CD4-positive, alpha-beta T cell treated with Interleukin-12 subunit alpha and Interleukin-12 subunit beta, for 1 hour (primary cell): ENCODE measurements at places on chromosomes 5 and 9.

DNA sequence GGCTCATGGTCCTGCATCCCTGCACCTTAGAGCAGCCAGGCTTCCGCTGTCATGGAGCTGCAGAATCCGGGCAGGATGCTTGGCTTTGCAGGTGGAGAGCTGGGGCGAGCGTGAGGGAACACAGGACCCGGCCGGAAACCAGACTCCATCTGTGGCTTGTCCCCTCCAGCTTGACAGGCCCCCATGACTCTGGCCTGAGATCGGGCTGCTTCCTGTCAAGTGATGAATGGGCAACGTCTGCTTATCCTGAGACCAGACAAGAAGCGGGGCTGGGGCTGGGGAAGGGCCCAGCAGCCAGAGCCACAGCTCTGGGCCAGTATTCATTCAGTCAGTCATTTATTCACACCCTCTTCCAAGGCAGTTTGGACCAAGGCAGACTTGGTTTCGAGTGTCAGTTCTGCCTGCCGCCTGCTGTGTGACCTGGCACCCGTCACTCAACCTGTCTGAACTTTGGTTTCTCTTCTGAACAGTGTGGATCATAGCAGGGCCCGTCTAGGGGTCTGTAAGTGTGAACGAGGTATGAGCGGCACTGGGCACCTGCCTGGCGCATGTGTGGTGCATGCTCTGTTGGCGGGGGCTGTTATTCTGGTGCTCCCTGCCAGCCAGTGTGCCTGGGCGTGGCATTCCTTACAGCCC, 37.5 kb downstream of the NEK6 start:
- DNase-seq: no peak

DNA sequence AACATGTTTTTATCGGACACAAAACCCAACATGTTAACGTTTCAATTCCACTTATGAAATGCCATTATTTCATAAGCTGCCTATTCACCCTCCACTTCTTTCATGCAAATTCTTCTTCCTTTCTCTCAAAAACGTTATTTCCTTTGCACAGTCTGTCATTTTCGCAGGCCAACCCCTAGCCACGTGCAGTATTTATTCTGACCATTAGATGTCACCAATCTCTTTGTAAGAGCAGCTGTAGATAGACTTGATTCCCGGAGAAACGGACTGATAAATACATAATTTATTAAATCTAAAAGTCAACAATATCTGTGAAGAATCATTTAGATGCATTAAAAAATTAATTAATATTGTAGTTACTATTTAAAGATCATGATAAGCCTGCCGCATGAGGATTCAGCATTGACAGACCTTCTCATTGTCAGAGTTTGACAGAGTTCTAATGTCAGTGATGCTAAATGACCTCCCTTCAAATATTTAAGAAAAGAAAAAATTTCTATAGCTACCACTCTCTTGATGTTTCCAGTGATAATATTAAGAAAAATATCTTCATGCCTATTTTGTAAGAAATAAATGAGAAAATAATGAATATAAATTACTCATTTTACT, 933.6 kb downstream of the CDH12 start:
- DNase-seq: no peak

GRCh38 chr5:14062178-14062577, 81.0 kb upstream of the TRIO start:
- DNase-seq: no peak

- DNase-seq: no peak
Measured at GRCh38 chr5:142813220-142813619, 43.0 kb downstream of the ARHGAP26 start.

GRCh38 chr5:138722544-138723177, 30.6 kb upstream of the CTNNA1 start:
- no peak for DNase-seq

- no peak for DNase-seq
Measured at GRCh38 chr9:81317223-81317622, 372.1 kb downstream of the TLE1 start.

DNA sequence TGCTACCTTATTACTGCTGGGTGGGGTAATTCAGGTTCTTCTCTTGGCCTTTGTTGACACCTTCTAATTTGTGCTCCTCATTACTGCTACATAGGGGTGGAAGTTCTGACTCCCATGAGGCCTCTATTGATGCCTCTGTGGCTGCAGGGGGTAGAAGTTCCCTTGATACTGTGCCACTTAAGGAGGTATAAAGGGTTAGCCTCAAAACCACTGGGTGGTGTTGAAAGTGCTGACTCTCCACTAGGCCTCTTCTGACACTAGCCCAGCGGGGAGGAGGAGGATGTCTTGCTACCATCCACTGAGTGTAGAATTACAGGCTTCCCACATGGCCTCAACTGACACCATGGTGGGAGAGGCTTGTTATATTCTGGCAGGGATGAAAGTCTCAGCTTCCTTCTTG, 36.7 kb upstream of the CCDC112 start:
- no peak for DNase-seq

- no peak for DNase-seq
Measured at GRCh38 chr9:5783982-5784381, 48.9 kb downstream of the ERMP1 start.

- DNase-seq: no peak
Measured at GRCh38 chr9:107269254-107269653, 13.8 kb upstream of the RAD23B start.

DNA sequence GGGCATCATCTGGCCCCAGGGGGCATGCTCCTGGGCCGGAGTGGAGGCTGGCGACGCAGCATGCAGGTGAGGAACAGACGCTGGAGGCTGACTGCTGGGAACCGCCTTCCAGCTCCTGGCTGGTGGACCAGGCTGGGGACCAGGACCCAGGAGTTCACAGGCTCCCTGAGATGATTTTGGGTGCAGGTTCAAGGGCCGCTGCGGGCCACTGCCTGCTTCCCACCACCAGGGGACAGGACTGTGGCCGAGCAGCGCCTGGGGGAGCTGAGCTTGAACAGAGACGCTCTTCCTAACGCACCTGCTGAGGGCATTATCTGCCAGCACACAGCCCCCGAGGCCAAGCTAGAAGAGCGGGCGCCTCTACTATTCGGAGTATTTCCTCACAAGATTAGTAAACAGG, 132.1 kb upstream of the RAPGEF1 start:
- DNase-seq: no peak

DNA sequence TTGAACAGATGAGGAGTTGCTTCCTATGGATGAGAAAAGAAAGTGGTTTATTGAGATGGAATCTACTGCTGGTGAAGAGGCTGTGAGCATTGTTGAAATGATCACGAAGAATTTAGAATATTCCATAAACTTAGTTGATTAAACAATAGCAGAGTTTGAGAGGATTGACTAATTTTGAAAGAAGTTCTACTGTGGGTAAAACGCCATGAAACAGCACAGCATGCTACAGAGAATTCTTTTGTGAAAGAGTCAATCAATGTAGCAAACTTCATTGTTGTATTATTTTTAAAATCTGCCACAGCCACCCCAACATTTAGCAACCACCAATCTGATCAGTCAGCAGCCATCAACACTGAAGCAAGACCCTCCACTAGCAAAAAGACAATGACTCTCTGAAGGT, 309.1 kb downstream of the SPOCK1 start:
- no peak for DNase-seq

- no peak for DNase-seq
Measured at GRCh38 chr5:176610435-176610773, 448 bp upstream of the GPRIN1 start.

DNA sequence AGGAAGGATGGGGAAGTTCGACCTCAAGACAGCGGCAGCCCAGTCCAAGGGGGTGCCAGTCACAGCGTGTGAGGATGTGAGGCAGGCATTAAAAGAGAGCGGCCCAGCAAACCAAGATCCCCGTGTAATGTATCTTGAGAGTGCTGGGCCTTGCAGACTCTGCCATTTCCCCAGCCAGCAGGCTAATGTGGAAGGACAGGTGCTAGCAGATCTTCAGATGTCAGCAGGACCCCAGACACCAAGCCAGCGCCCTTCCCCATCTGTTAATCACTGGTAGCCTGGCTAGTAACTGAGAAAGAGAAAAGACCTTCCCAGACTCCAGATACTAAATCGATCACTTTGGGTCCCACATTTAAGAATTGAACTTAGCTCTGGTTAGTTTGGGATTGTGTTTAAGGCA, 62.2 kb downstream of the NTRK2 start:
- DNase-seq: no peak

DNA sequence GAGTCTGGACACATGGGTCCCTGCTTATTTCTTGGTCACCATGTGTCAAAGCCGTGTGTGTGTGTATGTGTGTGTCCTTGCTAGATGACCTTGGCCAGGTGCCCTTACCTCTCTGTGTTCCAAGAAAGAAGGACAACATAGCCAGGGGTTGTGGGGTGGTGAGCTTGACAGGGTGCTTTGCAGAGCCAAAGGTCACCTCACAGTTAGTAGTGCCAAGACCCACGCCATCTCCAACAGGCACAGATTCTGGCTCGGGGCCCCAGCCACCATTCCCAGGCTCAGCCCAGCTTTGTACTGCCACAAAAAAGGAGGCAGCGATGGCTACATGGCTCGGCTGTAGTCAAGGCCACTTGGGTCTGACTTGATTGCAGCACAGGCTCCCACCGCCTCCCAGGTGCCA, 39.5 kb downstream of the CXXC5 start:
- no peak for DNase-seq

- DNase-seq: no peak
Measured at GRCh38 chr5:179776411-179776938, 17.3 kb upstream of the LTC4S start.

- no peak for DNase-seq
Measured at GRCh38 chr9:135147474-135147805, 60.0 kb downstream of the OLFM1 start.

GRCh38 chr5:150111122-150111521, 24.8 kb upstream of the CSF1R start:
- DNase-seq: no peak

DNA sequence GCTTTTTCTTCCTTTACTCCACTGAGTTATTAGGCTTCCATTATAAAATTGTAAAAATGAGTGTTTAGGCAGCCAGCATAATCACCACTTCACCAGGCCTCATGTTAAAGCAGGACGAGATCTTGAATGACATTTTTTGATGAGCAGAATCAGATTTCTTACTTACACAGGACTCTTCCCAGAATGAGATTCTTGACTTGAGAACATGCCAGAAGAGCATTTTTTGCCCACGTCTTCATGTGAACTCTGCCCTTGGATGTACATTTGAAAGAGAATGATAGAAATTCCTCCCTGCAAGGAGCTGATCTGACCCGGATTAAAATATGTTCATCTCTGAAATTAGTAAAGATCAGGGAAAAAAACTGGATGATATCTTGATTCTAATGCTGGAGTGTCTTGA, 212.1 kb upstream of the ADRA1B start:
- DNase-seq: no peak

- no peak for DNase-seq
Measured at GRCh38 chr9:38671748-38672147, 48.2 kb downstream of the FAM240B start.

- DNase-seq: no peak
Measured at GRCh38 chr5:148072207-148072606, 8.4 kb downstream of the SPINK5 start.

GRCh38 chr9:13459071-13459470, 179.6 kb upstream of the MPDZ start:
- no peak for DNase-seq

DNA sequence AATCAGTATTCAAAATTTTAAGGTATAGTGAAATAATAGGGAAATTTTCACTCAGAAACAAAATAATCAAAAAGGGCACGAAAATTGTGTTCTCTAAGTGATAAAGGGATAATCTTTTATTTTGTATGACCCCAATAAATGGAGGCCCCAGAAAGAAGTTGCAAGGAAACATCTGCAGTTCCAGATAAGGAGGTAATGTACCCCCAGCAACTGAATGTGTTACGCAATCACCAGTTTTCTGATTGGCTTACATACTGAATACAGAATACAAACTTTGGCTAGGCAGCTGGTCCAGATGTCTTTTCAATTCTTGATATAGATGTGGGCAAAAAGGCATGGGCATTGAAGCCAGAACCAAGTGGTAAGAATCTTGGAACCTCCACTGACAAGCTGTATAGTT, 1.7 kb upstream of the TOPORS start:
- DNase-seq: no peak

DNA sequence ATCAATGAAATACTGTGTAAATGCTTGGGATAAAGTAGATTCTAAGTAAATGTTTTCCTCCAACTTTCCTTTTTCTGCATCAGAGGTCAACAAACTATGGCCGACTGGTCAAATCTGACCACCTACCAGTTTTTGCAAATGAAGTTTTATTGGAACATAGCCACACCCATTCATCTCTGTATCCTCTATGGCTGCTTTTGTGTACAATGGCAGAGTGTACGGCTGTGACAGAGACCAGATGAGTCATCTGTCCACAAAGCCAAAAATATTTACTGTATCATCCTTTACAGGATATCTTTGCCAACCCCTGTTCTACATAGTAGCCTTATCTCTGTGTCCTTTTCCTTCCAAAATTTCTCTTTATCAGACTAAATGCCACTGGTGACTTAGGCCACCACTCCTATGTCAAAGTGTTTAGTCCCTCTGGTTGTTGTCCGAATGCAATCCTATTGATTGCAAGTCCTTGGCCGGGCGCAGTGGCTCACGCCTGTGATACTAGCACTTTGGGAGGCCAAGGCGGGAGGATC, 218.4 kb upstream of the KLF4 start:
- no peak for DNase-seq

- DNase-seq: no peak
Measured at GRCh38 chr9:136172412-136173079, 32.4 kb downstream of the LHX3 start.

GRCh38 chr5:16665601-16666000, 48.8 kb upstream of the RETREG1 start:
- no peak for DNase-seq

DNA sequence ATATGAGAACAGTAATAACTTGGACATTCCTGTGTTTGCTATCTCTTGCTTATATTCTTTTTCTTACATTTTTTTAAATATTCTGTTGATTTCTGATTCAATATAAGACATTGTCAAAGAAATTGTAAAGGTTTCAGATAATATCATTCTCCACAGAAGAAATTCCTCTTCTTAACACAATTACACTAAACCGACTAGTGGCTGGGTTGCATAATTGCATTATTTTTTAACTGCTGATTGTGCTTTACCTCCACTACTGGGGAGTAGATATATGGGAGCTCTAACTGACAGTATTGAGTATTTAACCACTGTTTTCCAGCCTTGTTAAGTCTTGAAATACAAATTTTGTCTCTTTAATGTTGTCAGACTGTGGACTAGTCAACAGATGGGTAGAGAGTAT, 723.8 kb upstream of the EDIL3 start:
- DNase-seq: no peak

- peak; percentile 73 for DNase-seq
Measured at GRCh38 chr5:148733601-148734438, 79.5 kb upstream of the HTR4 start.

DNA sequence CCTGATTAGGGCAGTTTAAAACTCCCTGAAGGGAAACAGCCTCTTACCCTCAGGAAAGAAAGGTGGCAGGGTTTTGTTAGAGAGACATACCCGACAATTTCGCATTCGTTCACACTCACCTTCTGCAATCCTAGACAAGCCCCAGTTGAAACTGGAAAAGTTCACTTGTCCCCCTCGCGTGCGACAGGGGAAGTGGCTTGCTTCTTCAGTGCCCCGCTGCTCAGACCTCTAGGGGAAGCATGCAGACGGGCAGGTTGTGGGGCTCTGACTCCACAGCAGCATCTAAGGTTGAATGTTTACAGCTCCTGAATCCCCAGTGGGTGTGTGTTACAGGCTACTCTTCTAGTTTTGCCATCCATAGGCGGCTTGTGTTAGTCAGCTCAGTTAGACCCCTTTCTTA, 575.7 kb upstream of the ACO1 start:
- DNase-seq: no peak
